ENCODE measurements at places on chromosomes 5 and 9.

DNA sequence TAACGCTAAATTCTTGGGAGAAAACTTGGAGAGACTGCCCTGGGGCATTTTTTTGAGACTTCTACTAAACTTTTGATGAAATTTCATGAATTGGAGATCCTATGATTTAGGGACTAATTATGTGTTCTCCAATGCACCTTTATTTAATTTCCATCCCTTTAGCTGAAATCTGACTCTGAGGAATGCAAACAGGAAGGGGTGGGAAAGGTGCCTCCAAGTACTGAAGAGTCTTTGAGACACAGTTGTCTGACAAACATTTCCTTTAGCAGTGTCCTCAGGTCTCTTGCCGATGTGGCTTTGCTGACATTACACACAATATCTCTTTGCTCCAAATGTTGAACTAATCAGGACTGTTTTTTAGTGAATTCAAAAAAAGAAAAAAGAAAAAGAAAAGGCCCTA, 76.9 kb downstream of the LIX1 start:
- DNase-seq, result no peak

- DNase-seq, result no peak
Observed at GRCh38 chr5:54317511-54318260, 7.3 kb upstream of the ARL15 start.

DNA sequence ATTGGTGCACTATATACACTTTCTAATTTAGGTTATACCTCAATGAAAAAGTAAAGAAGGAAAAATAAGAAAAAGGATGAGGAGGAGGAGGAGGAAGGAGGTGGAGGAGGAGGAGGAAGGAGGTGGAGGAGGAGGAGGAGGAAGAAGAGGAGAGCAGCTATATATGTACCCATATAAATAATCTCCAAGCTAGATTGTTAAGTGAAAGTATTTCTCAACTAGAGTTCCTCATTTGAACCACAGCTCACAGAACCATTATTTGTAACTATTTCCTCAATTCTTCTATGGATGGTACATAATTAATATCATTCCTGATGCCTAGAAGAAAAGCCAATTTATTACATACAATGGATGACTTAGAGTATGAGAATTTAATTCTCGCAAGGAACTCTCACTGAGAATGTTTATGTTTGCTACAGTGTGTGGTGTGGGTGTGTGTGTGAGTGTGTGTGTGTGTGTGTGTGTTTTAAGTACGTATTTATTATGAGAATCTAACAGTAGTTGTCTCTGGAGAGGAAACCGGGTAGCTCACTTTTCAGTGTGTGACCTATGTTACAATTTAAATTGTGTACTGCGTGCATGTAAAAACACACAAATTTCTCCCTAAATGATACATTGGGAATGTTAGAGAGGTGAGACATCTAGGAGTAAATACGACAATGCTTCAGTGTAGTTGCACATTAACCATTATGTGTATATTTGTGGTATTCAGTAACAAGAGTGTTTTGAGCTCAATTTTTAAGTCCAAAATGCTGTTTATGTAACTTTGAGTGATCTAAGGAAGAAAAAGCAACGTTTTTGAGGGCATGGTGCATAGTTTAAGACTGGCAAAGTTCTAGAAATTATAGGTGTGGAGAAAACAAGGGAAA, 20.2 kb upstream of the NREP start:
- no peak for DNase-seq

- DNase-seq, result no peak
Observed at GRCh38 chr9:100322954-100323536, 29.7 kb downstream of the TEX10 start.

DNA sequence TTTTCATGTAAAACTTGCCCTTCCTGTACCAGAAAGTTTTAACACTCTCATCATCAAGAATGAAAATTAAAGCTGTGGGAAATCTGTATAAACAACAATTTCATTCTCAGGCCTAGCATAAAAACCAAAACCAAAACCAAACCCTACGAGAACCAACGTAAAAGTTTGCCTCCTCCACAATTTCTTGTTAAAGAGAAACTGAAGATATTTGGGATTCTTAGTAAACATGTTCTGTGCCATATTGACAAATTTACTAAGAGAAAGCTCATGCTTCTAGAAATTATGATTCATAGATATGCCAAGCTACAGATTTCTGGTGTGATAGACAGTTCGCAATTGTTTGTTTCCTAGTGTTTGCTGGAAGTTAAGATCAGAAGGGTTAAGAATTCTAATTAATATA, 801.0 kb upstream of the NUDT12 start:
- no peak for DNase-seq

- DNase-seq, result no peak
Observed at GRCh38 chr5:96503501-96504236, 70.6 kb upstream of the PCSK1 start.

- no peak for DNase-seq
Observed at GRCh38 chr5:135112008-135112725, 78.1 kb upstream of the PITX1 start.

DNA sequence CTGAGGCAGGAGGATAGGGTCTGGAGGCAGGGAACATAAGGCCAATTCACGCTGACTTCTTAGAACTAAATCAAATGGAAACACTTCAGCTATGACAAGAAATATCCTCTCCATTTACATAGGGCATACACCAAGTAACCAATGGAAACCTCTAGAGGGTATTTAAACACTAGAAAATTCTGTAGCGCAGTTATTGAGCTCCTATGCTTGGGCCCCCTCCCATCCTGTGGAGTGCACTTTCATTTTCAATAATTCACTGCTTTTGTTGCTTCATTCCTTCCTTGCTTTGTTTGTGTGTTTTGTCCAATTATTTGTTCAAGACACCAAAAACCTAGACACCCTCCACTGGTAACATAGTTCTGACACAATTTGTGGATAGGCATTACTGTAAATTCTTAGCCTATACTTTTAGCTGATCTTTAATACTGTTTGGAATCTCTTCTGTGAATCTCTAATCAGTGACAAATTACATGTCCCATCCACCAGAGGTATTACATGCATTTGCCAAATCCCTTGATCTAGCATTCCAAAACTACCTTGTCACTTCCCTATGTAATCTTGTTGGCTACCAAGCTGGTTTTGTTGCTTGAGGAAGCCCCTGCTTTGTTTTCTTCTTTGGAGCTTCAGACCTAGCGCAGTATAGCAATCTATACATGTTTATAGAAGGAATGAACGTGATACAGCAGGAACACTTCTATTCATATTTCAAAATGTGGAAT, 61.6 kb downstream of the ST8SIA4 start:
- DNase-seq, result no peak

GRCh38 chr5:34682926-34683623, 26.9 kb downstream of the RAI14 start:
- no peak for DNase-seq

DNA sequence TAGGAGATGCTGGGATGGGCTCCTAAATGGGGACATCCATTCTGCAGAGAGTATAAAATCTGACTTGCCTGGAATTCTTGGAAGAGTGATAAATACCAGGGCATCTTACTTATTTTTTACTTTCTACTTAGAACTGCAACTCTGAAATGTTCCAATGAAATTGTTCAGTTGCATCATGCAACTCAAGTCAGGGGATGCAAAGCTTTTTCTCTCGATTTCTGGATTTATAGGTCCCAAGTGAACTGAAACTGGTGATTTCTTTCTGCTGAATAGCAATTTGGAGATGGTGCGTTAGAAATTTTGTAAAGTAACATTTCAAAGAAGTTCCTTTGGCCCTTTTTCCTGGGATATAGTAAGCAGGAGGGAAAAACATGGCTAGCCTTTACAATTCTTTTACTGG, 238.4 kb upstream of the CD180 start:
- no peak for DNase-seq

GRCh38 chr5:58019614-58020013, 440.3 kb downstream of the PLK2 start:
- DNase-seq, result no peak

DNA sequence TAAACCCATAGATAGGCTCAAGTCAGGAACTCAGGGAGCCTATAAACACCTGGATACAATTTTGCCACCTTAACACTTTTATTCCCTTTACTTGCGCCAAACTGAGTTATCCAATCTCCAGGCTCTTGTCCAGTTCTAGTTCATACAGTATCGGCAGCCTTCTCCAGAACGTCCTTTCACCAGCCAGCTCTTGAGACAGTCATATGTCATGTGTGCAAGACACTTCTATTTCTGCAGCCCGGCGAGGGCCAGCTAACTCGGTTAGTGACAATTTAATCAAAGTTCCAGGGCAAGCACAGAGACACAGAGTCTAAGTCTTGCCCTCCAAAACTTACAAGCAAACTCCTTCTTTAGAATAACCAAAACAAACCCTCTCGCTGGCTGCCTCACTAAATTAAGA, 12.9 kb downstream of the ABCA1 start:
- no peak for DNase-seq

- no peak for DNase-seq
Observed at GRCh38 chr9:122382901-122383850, 12.4 kb downstream of the PTGS1 start.

DNA sequence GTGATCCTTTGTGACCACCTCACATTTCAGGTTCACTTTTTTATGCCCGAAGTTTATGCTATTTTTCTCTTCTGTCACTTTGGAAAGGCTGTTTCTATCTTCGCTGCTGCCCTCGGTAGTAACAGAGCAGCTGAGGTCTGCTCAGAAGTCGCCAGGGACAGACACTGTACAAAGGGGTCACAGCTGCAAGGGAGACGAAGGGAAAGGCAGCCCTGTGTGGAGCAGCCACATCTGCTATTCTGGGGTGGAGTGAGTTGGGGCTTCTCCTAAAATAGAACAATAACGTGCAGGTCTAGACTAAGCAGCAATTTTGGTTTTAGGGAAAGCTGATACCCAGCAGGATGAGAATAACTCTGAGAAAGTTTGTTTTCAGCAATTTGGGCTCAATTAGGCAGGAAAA, 72.5 kb downstream of the ACTL7B start:
- DNase-seq, result no peak

DNA sequence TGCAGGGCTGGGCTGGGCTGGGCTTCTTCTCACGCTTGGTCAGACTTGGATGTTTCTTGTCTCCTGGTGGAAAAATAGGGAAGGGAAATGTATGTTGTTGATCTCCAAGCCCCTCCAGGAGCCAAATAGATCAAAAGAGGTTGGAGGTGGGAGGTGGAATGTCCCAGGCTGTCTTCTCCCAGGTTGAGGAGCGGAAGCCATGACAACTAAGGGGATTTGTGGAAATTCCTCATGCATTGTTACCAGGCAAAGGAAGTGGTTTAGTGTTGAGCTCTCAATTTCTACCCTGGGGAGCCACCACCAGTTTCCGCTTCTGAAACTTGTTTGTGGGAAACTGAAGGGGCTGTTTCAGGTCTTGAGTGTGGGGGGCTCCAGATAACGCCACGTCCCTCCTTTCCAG, 79.0 kb downstream of the SPRY4 start:
- DNase-seq, result no peak

GRCh38 chr5:5799826-5800225, 377.3 kb downstream of the ICE1 start:
- DNase-seq, result no peak

DNA sequence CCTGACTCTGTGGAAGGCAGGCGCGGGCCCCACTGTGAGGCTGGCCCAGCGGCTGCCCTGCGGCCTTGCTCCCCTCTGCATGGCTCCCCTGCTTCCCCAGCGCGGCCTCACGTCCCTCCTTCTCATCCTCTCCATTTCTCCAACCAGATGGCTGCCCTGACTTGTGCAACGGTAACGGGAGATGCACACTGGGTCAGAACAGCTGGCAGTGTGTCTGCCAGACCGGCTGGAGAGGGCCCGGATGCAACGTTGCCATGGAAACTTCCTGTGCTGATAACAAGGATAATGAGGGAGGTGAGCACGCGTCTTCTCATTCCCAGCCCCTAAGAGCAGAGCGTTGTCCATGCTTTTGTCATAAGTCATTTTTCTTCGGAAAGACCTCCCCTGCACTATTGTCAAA, 129.0 kb upstream of the WWC1 start:
- DNase-seq, result no peak

DNA sequence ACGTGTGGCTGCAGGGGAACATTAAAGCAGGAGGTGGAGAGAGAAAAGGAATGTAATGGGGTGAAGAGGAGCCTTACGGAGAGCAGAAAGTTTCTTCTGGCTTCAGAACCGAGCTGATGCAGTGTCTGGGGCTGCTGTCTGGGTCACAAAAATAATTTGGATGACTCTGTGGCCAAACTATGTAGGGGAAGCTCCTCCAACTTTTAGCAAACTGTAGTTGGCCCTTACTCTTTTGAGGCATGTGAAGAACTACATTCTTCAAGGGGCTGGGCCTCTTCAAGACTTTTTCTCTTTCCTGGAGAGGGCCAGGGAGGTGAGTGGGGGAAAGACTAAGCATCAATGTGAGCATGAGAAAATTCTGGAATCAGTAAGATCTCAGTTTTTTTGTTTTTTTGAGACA, 31.9 kb upstream of the SPARC start:
- DNase-seq, result no peak

DNA sequence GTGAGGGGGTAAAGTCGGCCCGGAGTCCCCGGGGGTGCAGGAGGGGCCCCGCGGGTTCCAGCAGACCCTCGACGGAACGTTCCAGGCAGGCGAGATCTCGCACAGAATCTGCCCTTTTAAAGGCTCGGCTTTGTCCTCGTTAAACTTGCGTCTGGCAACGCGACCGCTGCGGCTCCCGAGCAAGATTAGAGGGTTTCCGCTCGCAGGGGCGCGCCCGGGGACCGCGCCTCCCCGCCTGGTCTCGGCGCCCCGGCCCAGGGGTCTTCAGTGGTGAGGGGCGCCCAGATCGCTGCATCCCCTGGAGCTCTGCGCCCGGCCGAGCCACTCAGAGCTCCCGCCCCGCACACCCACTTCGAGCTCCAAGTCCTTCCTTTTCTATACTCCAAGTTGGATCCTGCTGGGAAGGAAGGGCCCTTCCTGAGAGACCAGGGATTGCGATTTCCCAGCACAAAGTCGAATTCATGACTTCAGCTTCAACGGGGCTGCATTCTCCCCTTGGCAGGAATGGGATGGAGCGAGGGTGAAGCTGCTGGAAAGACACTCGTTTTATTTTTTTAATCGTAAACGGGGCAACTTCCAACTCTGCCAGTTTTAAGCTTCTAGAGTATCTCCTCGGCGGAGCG, 11.3 kb downstream of the PROP1 start:
- no peak for DNase-seq

GRCh38 chr9:120855827-120856670, 13.3 kb upstream of the PSMD5 start:
- DNase-seq, result no peak

GRCh38 chr5:37088009-37088408, 161.2 kb downstream of the CPLANE1 start:
- no peak for DNase-seq

- DNase-seq, result no peak
Observed at GRCh38 chr9:76433836-76434235, 25.1 kb upstream of the GCNT1 start.

- DNase-seq, result no peak
Observed at GRCh38 chr9:12813960-12814876, 39.4 kb downstream of the LURAP1L start.

GRCh38 chr5:165201369-165201768, 1696.0 kb downstream of the MAT2B start:
- DNase-seq, result no peak

- no peak for DNase-seq
Observed at GRCh38 chr5:27769748-27770402, 731.5 kb upstream of the CDH9 start.

GRCh38 chr5:172705576-172706084, 64.6 kb downstream of the NEURL1B start:
- DNase-seq, result no peak

GRCh38 chr5:138944527-138945322, 69.6 kb upstream of the LRRTM2 start:
- DNase-seq, result no peak

GRCh38 chr9:125325826-125326225, 64.2 kb downstream of the GAPVD1 start:
- DNase-seq, result no peak

- no peak for DNase-seq
Observed at GRCh38 chr9:37286530-37287175, 135.8 kb upstream of the GRHPR start.

All from stimulated activated CD8-positive, alpha-beta memory T cell treated with anti-CD3 and anti-CD28 coated beads, Interleukin-2, amount 100 ng/mL, for 1 hour (primary cell).